Cerebellar cortex (tissue), 1 donor: ENCODE measurements at places on chromosomes 5 and 9.
A peak's percentile ranks its signal among the peaks of the same experiment; 100 is the strongest.

GRCh38 chr9:23581931-23582330, 244.1 kb downstream of the ELAVL2 start:
- no peak for DNase-seq

GRCh38 chr9:124139001-124139400, 118.7 kb upstream of the NEK6 start:
- DNase-seq, result no peak

- no peak for DNase-seq
These were observed 7.5 kb upstream of the RMND5B start for GRCh38 chr5:178123094-178123965.

- peak; percentile 20 for DNase-seq
These were observed 1.2 kb upstream of the ZNF510 start for GRCh38 chr9:96779089-96779488.

- peak; percentile 30 for DNase-seq
These were observed 32.5 kb downstream of the ANXA1 start for GRCh38 chr9:73183917-73184861.

- peak; percentile 75 for DNase-seq
These were observed 40.2 kb downstream of the RXRA start for GRCh38 chr9:134366223-134367031.

GRCh38 chr9:127767410-127767809, 11.1 kb downstream of the SH2D3C start:
- no peak for DNase-seq

- no peak for DNase-seq
These were observed 37.7 kb upstream of the PLEKHG4B start for GRCh38 chr5:54175-54730.

- DNase-seq, result no peak
These were observed 29.4 kb downstream of the GSN start for GRCh38 chr9:121297389-121297788.

GRCh38 chr9:137552022-137552768, 516 bp downstream of the MRPL41 start:
- no peak for DNase-seq

- no peak for DNase-seq
These were observed 11.5 kb upstream of the GPX3 start for GRCh38 chr5:151008906-151009305.

DNA sequence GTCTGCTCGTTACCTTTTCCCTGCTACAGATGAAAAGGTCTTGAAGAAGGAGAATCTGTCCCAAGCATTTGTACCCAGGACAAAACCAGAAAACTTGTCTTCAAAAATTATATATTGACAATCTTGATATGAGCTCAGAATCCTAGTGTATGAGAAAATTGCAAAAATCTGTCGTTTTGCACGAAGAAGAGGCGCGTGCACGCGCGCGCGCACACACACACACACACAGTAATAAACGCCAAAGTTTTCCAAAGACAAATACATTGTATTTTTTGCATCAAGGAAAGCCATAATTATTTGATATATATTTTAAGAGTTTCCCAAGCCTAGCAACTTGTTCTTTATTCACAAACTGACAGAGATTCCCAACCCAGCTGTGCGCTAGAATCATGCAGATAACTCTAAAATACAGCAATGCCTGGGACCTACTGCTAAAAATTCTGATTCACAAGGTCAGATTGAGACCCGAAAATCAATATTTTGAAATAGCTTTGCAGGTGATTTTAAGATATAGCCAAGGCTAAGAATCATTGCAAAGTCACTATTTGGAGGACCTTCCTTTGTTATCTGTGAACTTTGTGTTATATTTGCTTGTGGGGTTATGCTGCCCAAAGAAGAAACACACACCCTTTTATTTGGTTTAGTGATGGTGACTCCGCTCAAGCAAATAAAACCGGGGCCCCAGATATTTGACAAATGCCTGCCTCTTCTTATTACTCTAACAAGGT, 1287.7 kb upstream of the CDH6 start:
- no peak for DNase-seq

DNA sequence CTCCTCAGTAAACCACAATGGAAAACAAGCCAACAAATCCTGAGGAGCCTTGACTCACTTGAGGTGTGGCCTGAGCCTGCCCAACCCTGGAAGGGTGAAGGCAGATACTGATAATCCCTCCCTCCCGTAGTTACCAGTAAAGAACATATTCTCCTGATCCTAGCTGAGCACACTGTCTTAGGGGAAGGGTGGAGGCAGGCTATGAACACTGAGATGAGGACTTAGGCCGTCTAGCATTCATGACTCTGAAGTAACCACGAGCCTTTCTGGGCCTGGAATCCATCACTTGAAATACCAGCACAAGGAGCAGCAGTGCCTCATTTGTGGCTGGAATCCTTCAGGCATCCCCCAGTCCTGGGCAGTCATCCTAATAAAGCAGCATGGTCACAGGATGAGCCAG, 124.5 kb upstream of the PRLR start:
- no peak for DNase-seq

GRCh38 chr9:128280084-128280622, 4.1 kb downstream of the SWI5 start:
- no peak for DNase-seq

DNA sequence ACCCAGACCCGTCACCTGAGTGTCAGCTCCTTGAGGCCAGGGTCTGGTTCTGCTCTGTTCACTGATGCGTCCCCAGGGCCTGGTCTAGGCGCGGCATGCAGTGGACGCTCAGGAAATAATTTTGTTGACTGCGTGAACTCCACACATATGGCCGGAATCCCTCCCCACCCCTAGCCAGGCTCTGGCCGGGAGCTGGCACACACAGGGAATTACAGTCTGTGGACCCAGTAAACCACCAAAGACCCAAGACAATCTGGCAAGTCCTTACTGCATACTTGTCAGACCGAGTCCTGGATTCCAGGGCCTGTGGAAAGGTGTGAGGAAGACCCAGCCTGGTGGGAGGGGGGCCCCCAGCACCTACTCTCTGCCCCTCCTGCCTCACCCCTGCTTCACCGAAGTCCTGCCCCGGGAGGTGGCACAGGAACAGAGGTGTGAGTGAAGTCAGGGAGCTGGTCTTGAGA, 113.0 kb upstream of the IER5L start:
- DNase-seq, result no peak

GRCh38 chr5:17235731-17236330, 18.4 kb downstream of the BASP1 start:
- DNase-seq, result no peak

GRCh38 chr9:96141666-96142065, 160.3 kb downstream of the HSD17B3 start:
- DNase-seq, result no peak

DNA sequence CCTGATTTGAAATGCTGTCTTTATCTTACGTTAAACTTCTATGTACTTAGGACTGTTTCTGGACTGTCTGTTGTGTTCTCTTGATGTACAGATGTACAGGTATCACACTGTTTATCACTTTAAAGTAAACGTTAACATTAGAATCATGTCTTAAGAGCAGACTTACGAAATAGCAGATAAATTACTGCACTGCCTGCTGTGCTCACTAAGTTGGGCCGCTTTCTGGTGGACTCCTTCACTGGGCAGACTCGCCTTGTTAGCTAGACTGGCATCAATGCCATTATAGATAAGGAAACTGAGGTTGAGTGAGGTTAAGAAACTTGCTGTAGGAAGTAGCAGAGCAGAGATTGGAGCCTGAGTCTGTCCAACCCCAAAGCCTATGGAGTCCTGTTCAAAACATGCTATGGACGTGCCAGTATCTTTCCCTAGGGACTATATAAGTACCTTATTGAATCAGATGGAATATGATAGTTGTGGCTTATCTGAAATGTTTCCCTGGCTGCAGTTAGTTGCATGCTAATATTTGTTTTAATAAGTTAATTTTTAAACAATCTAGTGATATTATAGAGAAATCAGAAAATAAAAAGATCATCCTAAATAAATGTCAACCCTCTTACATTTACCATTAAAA, 16.9 kb downstream of the ZNF618 start:
- no peak for DNase-seq

GRCh38 chr5:175382171-175382570, 61.8 kb downstream of the DRD1 start:
- no peak for DNase-seq

GRCh38 chr5:169805527-169805934, 168.5 kb downstream of the DOCK2 start:
- no peak for DNase-seq

- no peak for DNase-seq
These were observed 105.3 kb downstream of the TMEM167A start for GRCh38 chr5:82971901-82972300.

GRCh38 chr5:149123211-149123610, 18.1 kb upstream of the ABLIM3 start:
- DNase-seq, result no peak

GRCh38 chr9:12643686-12644085, 49.5 kb upstream of the TYRP1 start:
- no peak for DNase-seq

DNA sequence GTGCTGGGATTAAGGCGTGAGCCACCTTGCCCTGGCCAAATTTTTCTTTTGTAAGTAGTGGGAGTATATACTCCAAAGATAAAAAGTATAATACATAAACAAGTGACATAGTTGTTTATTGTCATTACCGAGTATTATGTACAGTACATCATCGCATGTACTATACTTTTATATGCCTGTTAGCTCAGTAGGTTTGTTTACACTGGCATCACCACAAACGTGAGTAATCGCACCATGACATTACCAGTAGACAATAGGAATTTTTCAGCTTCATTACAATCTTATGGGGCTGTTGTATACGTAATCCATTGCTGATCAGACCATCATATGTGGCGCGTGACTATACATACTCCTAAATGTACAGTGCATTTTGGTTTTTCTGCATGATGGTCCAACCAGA, 9.8 kb downstream of the SECISBP2 start:
- no peak for DNase-seq

- DNase-seq, result peak; percentile 15
These were observed 60.7 kb downstream of the HRH2 start for GRCh38 chr5:175718401-175719108.

GRCh38 chr9:2718001-2718697, 839 bp downstream of the KCNV2 start:
- no peak for DNase-seq

- peak; percentile 31 for DNase-seq
These were observed 759.6 kb downstream of the MTRR start for GRCh38 chr5:8628521-8628920.

- no peak for DNase-seq
These were observed 240.7 kb downstream of the ARRDC3 start for GRCh38 chr5:91142386-91142785.

DNA sequence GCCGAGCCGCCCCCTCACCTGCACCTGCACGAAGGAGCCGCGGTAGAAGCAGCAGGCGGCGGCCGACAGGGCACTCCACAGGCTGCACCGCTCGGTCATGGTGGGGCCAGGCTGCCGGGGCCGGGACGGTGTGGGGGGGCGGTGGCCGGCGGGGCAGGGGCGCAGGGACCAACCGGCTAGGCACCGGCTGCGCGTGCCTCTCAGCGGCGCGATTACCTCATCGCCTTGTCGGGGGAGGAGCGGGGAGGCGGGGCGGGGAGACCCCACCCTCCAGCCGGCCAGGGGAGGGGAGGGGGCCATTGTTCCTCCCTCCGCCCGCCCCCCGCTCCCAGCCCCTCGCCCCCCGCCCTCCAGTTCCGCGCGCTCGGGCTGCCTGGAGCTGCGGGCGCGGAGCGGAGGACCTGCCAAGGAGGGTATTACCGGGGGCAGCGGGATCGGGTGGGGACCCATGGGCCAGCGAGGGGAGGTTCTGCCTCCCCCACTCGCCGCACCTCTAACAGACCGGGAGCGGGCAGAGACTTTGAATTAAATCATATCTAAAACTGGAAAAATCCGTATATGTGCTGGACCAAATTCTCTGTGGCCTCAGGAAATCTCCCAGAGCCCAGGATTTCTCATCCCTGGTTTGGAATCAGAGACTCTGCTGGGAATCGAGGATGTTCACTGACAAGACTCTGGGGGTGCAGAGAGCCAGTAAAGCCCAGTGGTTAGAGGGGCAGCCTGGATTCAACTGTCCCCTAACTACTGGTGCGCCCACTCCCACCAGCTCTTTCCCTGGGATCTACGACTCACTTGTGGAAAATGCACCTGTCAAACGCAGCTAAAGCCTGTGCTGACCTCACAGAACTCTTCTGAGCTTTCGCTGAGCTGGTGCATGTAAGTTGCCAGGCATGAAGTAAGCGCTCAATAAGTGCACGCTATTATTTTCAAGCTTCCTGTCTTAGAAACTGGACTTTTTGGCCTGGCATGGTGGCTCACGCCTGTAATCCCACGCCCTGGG, 20.3 kb upstream of the TOR2A start:
- peak; percentile 61 for DNase-seq

DNA sequence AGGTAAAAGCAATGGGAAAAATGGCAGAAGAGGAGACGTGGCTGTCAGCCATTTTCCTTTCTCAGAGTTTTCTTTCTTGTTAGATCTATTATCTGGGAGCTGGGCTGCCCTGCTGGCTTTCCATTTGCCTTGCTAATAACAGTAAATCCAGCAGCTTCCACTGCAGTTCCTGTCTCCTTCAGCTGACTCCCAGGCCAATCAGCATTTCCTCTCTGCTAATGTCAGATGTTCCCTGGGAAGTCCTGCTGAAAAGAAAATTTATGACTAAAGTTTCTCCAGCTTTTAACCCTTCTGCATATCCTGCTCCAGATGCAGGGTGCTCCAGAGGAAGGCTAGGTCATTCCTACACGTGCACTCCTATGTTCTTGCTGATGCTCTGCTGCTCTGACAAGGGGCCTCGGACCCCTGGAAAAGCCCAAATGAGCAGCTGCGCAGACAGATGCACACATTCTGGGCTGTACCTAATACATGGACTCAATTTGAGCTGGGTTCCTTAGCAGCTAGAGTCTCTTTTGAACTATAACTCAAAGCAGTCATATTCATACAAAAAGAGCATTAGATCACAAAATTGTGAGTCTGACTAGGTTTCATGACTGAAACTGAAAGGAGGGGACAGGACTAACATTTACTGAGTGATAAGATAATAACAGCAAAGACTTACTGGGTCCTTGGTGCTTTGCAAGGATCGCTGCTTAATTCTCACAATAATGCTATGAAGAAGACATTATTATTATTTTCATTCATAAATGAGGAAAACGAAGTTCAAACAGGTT, 182.2 kb downstream of the MAPKAP1 start:
- DNase-seq, result no peak

- DNase-seq, result peak; percentile 50
These were observed 265.4 kb downstream of the RASEF start for GRCh38 chr9:82797534-82797933.

DNA sequence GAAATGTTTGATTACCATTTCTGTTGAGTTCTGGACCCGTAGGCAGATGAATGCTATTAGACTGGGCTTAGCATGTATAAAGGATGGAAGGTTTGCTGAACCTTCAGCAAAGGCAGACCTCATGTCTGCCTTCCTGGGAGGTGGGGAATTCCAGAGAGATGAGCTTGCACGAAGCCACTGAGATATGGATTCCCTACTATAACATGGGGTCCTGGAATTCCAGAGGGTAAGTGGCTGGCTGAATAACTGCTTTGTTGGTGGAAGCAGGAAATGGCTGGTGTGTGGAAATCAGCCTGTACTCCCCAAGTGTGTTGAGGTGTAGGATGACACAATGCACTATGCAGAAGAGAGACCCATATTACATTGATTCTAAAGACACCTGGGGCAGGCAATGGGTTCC, 526.4 kb downstream of the CTNND2 start:
- DNase-seq, result no peak

DNA sequence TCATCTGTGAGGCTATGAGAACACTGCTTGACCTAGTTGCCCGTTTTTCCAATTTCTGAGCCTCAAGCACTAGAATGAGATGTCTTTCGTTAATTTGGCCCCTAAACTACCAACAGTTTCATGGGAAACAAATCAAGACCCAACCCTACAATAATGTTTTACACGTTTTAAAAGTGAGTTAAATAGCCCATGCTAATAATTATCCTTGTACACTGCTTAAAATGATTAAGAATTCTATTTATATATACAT, 2.3 kb upstream of the NR3C1 start:
- no peak for DNase-seq

- no peak for DNase-seq
These were observed 94.3 kb upstream of the CPEB4 start for GRCh38 chr5:173793648-173794548.
